GM04503 (cell line): ENCODE measurements at places on chromosomes 7 and 10.

DNA sequence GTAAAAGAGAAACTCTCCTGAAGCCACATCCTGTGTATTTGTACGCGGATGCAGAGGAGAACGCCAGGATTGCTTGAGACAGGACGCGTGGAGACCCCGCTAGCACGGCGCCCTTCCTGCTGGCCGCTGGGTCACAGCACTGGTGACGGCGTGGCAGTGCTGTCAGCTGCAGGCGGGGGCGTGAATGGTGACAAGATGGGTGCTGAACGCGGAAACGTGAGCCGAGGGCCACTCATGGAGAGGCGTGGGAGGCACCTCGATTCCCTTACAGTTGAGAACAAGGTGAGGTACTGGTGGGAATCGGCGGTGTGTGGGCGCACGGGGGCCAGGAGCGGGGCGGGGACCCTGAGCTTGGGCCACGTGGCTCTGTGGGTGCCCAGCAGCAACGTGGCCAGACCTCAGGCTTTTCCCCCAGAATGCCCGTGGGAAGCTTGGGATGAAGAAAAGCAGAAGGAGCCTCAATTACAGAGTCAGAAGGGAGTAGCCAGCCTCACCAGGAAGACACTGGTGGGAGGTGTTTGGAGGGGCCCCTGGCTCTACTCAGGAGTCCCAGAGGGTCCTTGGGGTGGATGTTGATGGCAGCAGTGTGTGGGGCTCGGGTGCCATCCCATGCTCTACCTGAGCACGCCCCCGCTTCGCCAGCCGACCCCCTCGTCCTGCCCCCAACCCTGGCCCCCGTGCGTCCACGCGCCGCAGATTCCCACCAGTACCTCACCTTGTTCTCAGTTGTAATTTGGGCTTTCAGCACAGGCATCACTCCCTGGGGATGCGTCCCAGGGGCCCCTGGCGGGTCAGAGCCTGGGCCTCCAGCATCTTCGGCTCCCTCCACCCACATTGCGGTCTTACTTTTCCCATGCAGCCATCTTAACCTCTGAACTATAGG is 208.4 kb upstream of the TCERG1L start:
- DNase-seq, result no peak

DNA sequence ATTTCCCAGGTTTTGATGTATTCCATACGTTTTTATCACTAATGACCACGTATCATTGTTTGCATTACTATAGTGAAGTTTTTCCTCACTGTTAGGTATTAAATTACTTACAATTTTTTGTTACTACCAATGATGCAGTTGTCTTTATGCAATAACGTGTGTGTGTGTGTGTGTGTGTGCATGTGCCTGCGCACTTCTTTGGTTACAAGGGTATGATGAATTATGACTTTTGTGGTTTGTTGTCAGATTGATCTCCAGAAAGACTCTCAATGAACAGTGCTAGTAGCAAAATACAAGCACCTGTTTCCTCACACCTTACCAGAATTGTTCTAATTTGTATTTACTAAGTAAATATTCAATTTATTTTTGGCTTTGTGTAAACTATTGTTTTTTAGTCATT is 51.5 kb downstream of the MCMBP start:
- no peak for DNase-seq

DNA sequence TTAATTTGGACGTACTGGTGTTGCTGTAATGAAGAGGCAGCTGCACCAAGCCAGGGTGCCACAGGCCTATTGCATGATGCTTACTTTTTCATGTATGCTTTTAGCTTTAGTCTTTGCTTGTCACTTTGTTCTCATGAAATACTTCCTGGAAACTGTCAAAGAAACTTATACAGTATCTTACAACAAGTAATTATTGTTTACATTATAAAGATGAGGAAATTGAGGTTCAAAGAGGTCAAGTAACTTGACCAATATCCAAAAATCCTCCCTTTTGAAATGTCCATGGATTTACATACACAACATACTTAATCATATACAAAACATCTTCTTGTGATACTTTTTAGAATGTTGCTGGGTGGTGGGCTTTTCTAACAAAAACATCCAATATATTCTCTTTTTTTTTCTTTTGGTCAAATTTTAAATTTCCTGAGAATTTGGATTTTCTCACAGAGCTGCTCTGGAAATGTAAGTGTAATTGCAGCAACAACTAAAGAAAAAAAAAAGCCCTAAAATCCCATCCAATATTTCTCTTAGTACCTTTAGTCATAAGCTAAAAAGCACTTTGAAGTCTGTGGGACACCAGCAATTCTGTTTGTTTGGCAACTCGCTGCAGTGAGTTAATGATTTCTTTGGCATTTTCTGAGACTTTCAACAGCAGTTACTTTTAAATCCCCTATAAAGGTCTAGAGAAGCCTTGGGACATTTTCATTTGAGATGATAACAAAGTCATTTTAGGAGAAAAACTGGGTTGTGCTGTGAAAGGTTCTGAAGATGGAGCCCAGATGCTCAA is 500.6 kb upstream of the IGFBP3 start:
- no peak for DNase-seq

DNA sequence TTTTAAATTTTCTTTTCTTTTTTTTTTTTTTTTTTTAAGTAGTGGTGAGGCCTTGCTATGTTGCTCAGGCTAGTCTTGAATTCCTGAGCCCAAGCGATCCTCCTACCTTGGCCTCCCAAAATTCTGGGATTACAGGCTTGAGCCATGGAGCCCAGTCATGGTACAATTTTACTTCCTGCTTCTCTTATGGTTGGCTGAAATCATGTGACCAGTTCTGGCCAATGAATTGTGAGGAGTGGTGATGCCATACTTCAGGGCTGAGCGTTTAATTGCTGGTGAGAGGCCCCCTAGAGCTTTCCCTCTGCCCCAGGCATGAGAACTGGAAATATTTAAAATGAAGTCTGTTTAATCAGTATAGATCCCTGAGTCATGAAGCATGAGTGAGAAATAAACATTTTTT is 22.2 kb upstream of the BAIAP2L1 start:
- no peak for DNase-seq

DNA sequence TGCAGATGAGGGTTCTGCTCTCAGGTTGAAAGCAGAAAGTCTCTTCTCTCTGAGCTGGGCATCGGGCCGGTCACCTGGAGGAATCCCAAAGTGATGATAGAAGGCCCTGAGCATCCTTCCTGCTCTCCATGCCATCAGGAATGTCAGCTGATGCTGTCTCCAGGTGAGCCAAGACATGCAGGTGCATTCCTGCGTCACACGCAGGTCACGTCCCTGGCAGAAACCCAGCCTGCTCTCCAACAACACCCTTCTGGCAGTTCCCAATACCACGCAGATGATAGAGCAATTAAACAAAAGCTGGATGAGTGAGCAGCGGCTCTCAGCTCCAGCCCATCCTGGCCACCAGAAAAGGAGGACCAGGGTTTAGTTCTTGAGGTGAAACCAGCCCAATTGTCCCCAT is 6.9 kb upstream of the WIPI2 start:
- DNase-seq, result no peak

DNA sequence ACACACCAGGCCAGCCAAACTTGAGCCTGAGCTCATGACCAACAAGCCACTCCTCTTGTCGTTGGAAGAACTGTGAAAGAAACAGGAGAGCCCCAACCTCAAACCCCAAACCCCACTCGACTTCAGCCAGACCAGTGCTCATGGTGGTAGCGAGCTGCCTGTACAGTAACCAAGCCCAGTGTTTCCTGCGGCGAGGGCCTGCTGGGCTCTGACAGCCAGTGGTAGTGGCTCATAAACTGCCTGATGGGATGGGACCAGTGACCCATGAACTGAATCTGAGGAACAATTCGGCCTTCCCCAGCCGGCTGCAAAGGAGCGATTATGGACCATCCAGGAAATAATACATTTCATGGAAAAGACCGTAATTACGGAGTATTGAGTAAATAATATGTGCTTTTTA is 191.9 kb downstream of the RPS24 start:
- DNase-seq, result no peak

- DNase-seq, result peak; percentile 64
Observed at GRCh38 chr7:17986851-17987250, 40.8 kb downstream of the PRPS1L1 start.

DNA sequence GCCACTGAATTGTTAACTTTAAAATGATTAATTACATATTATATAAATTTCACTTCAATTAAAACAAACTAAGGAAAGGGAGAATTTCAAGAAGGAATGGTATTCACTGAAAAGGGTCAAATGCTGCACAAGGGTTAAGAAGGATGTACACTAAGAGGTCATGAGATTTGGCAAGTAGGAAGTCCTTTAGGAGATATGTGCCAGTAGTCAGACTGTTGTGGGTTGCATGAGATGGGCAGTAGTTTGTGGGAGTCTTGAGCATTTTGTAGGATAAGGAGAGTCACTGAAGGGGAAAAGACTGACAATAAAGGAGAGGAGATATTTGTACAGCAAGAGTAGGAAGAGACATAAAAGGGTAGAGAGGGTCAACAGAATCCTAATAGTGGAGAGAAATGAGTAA is 12.4 kb upstream of the PTPN12 start:
- no peak for DNase-seq

DNA sequence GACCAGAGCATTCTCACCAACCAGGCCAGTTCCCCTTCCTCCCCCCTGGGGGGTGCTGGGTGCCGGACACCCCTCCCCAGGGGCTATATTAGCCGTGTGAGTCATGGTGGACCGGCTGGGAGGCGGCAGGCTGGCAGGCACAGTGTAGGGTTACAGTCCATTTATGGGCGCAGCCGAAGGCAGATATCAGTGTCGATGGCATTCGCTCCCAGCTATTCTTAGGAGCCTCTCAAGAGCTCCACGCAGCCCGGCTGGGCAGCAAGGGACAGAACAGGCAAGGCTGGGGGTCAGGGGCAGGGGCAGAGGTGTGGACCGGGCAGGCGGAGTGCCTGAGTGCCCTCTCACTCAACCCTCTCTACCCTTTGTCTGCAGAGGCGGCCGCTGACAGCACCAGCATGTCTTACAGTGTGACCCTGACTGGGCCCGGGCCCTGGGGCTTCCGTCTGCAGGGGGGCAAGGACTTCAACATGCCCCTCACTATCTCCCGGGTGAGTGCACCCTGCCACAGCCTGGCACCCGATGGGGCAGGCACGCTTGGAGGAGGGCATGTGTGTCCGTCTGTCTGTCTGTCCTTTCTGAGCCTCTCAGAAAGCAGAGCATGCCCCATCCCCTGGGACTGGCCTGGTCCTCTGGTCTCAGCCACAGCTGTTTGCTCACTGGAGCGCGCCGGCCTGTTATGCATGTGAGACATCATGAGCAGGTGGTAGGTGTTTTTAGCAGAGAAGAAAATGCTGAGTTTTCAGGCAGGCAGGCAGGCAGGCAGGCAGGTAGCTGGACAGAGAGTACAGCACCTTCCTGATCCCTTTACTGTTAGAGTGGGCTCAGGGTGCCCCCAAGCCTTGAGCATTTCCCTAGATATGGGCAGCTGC is at the start of gene LDB3:
LDB3 (plus strand) TSS at position 215 of the 869 bp plus-strand sequence; CDS start at position 396, 181 bp downstream.
- no peak for DNase-seq

DNA sequence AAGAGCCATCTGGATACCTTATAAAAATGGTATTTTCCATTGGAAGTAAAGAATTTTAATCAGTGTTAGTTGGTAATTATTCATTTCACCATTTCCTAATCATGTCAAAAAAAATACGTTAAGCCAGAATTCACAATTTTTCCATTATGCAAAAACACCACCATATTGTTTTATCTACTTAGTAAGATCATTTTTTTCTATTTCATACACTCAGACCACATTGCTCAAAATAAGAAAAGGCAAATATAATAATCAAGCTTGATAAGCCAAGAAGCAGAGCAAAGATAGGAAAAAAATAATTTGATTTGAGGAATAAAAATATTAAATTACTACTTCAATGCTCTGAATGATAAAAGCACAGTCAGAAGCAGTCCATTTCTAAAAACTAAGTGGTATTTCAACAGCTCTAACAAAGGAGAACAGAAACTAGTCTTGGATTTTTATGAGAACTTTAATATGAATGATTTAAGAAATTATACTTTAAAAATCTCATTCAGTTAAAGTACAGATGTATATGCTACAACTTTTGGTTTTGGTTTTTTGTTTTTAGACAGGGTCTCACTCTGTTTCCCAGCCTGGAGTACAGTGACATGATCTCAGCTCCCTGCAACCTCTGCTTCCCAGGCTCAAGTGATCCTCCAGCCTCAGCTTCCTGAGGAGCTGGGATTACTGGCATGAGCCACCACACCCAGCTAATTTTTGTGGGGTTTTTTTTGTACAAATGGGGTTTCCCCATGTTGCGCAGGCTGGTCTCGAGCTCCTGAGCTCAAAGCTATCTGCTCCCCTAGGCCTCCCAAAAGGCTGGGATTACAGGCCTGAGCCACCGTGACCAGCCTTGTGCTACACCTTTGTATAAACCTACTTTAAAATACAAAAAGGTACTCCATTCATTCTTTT is 46.6 kb downstream of the LRRN3 start:
- DNase-seq, result no peak

- no peak for DNase-seq
Observed at GRCh38 chr10:62850646-62851045, 34.5 kb upstream of the EGR2 start.

GRCh38 chr10:26486990-26487850 is 49.1 kb downstream of the APBB1IP start:
- DNase-seq, result peak; percentile 55

GRCh38 chr10:79367426-79368189 is 20.3 kb downstream of the PPIF start:
- DNase-seq, result no peak

GRCh38 chr7:136234040-136234439 is 256.9 kb upstream of the MTPN start:
- DNase-seq, result no peak

GRCh38 chr10:49622426-49623425 is 8.9 kb downstream of the CHAT start:
- DNase-seq, result no peak

DNA sequence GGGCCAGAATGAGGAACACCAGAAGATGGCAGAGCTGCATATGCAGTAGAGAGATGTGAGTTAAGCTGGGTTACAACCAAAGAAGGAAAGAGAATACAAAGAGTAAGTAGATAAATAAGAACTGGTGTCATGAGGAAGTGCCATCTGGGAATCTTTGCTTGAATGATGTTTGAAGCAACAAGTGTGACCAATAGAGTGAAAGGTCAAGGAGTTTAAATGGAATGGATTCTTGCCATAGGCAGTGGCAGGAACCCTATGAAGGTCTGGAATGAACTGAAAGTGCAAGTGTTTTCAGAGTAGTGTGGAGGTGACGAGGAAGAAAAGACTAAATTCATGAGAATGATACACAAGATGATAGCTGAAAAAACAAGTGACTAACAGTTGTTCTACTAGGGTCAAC is 21.6 kb downstream of the MEST start:
- no peak for DNase-seq

DNA sequence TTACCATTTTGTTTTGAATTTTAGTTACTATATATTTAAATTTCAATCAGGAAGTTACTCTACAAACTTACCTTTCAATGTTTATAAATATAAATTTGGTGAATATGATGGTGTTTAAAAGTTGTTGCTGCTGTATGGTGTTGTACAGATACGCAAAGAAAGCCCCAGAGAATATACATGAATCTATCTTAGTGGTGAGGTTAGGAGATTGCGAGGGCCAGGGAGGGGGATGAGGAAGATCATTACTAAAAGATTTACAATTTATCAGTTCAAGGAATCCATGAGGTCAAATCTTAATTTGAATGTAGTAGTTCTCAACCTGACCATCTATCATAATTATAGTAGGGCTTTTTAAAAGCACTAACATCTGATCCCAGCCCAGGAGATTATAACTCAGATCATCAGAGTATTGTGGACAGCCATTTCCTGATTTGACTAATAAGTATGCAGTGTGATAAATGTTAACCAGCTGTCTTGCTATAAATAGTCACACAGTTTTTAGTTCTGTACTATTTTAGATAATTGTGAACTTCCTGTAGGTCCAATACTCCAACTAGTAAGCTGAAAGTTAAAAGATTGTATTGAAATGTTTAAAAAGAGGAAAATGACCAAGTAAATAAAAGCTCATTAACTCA is 23.6 kb downstream of the FAM3C start:
- no peak for DNase-seq
